HuH-7.5 (cell line): ENCODE measurements at places on chromosomes 13 and 19.

DNA sequence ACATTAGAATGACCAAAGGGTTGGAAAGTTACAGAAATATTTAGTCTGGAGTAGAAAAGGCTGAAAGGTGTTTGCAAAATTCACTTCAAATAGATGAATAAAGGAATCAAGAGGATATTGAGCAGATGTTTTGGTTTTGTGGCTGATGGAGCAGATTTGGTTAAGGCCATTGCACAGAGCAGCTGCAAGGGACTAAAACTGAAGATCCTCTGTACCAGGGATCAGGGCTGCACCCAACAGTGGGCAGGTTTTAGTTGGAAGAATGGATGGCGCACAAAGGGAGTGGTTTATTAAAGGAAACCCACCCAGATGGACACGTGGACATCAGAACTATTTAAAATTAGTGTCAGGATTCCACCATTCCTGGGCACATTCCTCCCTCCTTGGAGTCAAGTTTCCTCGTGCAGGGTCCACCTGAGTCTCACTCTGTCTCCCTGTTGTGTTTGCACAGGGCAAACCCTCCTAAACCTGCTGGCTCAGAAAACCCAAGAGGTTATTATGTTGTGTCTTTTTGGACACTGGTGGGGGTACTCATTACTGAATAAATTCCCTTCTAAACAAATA lies 9.2 kb upstream of the UBAC2 start:
- DNase-seq, result no peak

GRCh38 chr19:8585894-8586750 lies 8.9 kb upstream of the MYO1F start:
- peak; percentile 93 for DNase-seq

- DNase-seq, result no peak
Measured at GRCh38 chr13:32086791-32087441, 55.3 kb downstream of the FRY start.

- DNase-seq, result no peak
Measured at GRCh38 chr13:107612376-107612775, 603.0 kb downstream of the LIG4 start.

- no peak for DNase-seq
Measured at GRCh38 chr19:41302624-41303351, 7.2 kb upstream of the CCDC97 start.
